ENCODE measurements at places on chromosomes 11 and 22.

DNA sequence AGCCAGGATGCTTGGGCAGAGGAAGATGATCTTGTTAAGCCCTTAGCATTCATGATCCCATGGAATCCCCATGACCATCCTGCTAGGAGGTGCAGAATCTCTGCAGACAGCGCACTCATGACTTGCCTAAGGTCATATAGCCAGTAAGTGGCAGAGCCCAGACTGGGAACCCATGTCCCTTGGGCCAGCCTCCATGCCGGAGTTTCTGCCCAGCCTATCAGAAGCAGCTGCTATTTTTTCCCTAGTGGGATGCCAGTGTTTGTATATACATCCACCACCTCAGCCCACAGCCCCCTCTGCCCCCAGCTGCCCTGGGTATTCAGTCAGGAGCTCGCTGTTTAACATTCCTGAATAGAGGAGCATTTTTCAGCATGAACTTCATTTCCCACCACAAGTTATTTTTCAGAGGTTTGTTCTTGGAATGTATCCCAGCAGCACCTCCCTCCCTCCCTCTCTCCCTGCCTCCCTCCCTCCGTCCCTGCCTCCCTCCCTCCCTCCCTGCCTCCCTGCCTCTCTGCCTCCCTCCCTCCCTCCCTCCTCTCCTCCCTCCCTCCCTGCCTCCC is 34.4 kb upstream of the SUSD2 start:
- no peak for DNase-seq

DNA sequence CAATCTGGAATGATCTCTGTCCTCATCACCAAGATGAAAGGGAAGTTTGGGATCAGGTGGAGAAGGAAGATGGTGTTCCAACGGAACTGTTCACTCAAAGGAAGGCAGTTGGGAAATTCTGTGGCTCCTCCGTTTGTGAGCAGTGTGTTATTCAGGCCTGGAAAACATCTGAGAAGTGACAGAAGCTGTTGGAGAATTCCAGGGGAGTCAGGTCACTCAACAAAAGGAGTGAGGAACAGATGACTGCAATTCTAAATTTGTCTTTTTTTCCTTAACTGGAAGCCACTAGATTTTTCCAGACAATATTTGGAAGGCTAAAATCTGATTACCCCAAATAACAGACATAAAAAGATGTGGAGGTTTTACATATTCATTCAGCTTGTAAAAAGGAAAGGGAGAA is 107.8 kb downstream of the CD44 start:
- DNase-seq: no peak

GRCh38 chr11:94526645-94527438 is 14.6 kb downstream of the C11orf97 start:
- DNase-seq: no peak

GRCh38 chr11:108115500-108116140 is 5.7 kb upstream of the ACAT1 start:
- no peak for DNase-seq

- DNase-seq: no peak
Observed at GRCh38 chr22:20427945-20428417, 9.6 kb downstream of the SCARF2 start.

DNA sequence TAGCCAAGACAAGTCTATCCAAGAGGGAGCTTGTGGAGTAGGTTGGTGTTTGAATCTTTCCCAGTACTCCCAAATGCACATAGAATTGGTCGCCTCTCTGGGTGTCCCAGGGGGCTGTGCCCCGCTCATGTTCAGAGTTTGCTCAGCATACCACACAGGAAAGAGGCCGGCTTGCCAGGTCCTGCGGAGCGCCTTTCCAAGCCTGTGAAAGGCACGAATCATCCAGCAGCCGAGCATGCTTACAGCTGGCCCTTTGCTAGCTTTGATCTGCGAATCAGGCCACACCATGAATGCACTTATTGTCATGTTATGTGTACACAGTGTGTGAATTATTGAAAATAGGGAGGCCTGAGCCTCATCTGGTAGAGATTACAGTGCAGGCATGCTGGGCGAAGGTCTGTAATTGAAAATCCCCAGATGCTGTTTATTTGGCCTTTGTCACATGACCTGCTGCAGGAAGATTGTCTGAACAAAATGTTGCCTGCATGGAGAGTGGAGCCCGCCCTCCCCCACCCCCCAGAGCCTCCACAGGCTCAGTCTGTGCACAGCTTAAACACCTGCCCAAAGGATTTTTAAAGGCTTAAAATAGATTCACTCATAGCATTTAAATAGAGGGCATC is 163.3 kb upstream of the RASSF10 start:
- DNase-seq: no peak

DNA sequence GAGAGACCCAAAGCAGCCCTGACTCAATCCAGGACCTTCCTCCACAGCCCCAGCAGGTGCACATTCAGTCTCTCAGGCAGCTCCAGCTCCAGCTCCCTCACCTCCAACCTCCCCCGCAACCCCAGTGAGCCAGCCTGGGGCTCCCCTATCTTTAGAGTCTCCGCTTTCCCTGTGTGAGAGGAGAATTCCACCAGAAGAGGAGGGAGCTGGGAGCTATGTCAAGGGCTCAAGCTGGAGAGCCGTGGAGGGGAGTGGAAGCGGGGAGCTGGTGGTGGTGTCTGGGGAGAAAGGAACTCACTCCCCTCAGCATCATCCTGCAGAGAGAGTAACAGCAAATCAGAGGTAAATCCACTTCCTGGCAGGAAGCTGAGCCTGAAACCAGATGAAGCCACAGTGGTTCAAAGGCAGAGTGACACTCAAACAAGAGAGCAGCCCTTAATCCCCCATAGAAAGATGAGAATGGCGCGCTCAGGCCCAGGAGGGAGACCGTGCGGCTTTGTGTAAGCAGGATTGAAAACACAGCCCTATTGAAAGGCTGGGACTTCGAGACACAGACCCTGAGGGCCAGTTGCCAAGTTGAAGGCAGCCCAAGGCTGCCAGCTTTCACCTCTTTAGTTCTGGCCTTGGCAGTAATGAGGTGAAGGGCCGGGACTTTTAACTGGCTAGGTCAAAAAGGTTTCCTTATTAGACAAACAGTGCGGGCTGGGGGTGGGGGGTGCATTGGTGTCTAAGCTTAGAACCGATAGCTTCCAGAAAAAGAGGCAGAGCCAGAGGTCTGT is 21.4 kb upstream of the CDON start:
- DNase-seq: no peak

- DNase-seq: no peak
Observed at GRCh38 chr22:37999640-38000272, 15.4 kb upstream of the SOX10 start.

DNA sequence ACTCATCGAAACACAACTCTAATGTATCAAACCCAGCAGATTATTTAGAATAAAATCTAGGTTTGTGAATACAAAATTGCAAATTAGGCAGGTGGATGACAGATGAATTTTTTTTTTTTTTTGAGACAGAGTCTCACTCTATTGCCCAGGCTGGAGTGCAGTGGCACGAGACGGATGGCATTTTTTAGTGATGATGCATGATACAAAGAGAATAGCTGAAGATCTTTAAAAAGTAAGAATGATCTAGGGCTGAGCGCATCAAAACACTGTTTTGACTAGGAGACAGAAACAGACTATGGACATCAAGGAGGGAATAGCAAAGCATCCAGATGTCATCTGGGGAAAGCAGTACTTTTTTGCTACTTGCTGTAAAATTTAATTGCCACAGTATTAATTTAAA is 63.8 kb downstream of the IMMP1L start:
- no peak for DNase-seq

DNA sequence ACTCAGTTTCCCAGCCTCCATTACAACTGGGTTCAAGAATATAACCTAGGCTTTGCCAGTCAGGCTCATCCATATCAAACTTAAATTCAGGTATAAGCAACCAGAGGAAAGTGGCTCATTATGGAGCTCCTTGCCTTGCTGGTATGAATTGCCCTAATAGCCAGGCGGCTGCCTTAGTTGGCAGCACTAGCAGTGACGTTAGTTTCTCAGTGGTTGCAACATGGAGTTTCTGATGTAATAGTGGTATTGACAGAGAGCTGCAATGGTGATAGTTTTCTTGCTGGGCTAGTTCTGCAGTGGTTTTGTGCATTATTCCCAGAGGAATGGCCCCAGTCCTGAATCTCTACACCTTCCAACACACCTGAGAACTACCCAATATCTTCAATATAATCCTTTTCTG is 3.8 kb upstream of the TMEM123 start:
- DNase-seq: no peak

DNA sequence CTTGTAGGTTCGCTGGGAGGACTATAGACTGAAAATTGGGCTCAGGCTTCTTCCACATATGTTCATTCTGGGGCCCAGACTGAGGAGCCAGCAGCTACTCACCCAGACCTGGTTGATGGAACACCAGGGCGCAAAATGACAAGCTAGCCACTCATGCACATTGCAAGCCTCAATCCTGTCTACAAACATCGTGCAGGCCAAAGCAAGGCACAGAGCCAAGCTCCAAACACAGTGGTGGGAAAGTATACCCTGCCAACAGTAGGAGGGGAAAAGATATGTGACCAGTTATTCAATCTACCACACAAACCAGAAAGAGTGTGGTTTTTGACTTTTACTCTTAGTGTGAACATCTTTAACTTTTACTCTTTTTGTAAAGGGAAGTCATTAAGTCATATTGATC is 660.5 kb downstream of the NTM start:
- DNase-seq: no peak

DNA sequence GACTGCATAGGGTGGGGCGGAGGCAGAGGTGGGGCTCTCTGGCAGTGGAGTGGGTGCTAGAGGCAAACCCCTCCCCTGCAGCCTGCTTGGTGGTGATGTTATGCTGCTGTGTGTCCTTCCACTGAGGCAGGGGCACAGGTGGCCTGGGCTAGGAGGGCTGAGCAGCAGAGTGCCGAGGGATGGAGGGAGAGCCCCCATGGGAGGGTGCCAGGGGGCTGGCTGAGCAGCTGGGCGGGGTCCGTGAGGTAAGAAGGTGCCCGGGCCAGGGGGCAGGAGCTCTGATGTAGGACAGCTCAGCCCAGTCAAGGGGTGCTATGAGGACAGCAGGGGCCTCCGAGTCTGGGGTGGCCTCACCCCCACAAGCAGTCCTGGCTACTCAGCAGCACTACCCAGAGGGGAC is 4.2 kb downstream of the CLDN5 start:
- no peak for DNase-seq

DNA sequence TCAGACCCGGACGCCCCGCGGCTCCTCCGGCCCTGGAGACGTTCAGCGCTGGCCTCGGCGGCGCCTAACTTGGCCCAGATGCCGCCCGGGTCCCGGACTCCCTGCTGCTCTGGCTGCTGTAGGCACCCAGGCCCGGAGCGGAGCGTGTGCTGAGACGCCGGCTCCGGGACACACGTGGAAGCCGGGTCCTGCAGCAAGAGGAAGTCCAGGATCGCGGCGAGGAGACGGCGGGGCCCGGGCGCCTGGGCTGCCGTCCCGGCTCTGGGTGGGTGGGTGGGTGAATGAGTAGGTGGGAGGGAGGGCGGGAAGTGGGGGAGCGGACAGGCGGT is 223 bp downstream of the WT1 start:
- DNase-seq: no peak

GRCh38 chr11:74570266-74571061 is 21.9 kb upstream of the POLD3 start:
- no peak for DNase-seq

- DNase-seq: no peak
Observed at GRCh38 chr11:44171518-44171917, 76.0 kb downstream of the EXT2 start.

DNA sequence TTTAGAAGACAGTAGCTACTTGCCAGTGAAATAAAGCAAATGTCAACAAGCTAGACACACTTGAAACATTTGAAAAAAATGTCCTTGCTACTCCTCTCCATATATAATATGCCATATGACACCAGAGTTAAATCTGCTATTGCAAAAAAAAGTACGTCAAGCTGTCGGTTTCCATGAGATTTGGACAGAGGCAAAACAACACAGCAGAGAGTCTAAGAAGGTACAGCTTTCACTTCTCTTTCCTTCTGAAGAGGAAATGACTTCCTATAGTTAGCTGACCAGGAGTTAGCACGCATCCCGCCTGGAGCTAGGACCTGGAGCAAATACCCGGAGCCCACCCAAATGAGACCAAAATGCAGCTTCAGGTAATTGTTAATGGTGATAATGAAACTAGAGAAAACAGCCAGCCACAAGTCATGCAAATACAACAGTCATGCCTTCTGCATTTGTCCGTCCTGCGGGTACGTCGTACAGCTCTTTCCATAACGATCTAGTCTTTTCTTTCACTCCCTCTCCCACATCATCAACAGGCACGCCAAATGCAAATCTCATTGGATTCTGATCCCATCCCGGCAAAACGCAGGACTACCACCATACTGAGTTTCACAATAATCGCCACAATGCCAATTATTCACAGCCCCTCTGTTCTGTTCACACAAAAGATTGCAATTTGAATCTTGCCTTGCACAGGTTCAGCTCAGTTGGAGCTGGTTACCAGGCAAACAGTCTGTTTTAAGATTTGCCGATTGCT is 395.0 kb upstream of the CCDC90B start:
- no peak for DNase-seq
